ENCODE measurements at places on chromosomes 6 and 20.

DNA sequence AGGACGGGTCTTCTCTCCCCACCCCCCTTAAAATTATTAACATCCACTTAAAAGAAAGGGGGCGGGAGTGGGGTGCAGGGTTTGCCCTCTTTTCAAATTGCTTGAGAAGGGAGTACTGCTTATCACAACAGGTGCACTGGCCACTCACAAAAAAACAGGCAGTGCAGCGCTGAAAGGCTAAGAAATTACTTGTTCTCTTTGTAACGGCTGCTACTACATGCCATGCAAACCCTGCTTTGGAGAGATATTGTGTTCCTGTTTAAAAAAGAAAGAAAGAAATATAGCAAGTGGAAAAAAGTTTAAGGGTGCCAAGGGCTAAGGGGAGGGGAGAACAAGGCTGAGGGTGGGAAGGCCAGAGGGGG, 312.7 kb upstream of the JARID2 start:
- no peak for DNase-seq

DNA sequence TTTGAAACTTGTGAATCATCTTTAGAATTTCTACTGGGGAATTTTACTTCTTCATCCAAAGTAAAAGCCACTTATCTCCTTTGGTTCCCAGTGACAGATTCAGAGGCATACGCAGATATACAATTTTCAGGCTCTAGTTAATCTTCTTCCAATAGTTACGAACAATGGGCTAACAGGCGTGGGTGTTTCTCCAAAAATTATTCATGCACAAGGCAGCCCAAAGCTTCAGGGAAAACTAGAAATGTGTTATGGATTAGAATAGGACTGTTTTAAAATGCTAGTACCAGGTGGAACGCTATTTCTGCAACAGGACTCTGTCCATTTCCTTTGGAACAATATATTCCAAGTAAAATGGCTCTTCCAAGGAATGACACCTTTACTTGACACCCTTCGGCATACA, 102.2 kb downstream of the ZNF217 start:
- DNase-seq, result no peak

- DNase-seq, result no peak
Measured at GRCh38 chr20:10943686-10944265, 270.0 kb upstream of the JAG1 start.

GRCh38 chr6:16562498-16562897, 198.8 kb downstream of the ATXN1 start:
- no peak for DNase-seq

GRCh38 chr6:169921853-169922824, 170.7 kb downstream of the ERMARD start:
- no peak for DNase-seq

GRCh38 chr6:25042984-25043725, 107.4 kb upstream of the RIPOR2 start:
- no peak for DNase-seq

DNA sequence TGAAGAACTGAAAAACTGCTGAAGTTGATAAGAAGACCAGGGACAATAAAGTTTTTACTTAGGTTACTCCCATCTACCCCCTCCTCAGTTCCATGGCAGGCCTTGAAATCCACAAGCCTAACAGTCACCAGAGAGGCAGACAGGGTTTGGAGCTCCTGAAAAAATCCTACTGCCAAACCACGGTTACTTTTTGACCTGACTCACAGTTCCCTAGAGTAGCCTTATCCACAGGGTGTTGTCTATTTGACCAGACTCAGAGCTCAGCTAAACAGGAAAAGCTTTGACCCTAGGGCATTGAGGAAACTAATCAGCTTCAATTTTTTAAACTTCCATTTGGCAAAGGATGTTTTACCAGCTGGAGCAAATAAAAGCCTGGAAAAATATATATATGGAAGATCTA, 257.7 kb upstream of the NT5E start:
- no peak for DNase-seq

- no peak for DNase-seq
Measured at GRCh38 chr20:47749339-47749738, 35.9 kb downstream of the SULF2 start.

DNA sequence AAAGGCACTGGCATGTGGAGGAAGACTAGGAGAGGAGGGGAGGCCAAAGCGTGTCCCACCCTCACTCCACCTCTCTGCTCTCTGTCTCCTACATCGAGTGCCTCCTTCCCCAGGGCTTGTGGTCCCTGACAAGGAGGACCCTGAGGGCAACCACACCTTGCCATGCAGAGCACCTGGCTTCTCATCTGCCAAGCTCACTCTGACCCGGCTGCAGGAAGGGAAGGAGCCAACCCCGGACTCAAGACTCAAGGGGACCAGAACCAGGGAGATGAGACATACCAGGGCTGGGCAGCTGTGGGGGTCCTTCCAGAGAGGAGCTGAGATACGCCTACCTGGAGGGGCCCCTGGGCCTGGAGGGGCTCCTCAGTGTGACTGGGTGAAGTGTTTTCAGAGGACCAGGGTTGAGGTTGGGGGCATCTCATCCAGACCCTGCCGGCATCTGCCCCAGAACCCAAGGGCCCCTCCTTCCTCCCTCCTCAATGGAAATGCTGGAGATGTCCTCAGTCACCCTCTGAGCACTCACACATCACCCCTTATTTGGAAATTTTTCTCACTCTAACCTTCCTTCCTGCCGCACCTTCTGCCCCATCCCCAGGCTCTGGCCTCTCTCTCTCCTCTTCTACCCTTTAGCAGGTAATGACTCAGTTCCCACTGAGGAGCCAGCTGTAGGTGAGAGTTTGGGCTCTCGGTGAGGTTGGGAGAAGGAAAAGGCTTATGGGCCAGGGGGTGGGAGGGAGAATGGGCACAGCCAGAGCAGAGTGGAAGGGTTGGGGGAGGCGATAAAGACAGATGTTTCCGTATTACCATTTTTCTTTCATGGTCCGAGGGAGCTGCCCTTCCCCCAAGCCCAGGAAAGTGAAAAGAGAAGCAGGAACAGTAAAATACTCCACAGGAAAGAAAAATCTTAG, 32.0 kb upstream of the POU5F1 start:
- DNase-seq, result no peak
